ENCODE measurements at places on chromosomes 2 and 18.

- no peak for DNase-seq
These were observed 9.7 kb downstream of the PDCD1 start for GRCh38 chr2:241848761-241849615.

DNA sequence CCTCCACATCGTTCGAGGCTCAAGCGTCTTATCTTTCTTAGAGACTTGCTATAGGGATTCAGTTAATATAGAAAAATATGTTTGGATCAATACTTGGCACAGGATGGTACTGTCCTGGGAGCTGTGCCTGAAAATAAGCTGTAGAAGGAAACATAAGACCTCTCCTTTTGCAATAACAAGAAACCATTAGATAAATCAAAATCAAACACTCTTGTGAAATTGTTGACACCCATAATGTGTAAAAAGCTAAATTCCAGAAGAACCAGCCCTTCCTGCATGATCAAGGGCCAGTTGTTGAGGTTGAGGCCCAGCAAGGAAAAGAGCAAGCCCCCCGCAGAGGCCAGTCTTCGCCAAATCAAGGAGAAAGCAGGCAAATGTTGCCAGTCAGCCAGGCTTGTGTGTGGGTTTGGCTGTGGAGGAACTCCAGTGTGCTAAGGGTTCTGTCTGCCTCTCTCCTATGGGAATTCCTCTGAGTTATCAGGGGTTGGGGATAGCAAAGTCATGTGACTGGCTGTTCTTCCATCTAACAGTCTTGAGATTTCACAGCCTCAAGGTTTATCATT lies 185.7 kb downstream of the ACKR3 start:
- no peak for DNase-seq

DNA sequence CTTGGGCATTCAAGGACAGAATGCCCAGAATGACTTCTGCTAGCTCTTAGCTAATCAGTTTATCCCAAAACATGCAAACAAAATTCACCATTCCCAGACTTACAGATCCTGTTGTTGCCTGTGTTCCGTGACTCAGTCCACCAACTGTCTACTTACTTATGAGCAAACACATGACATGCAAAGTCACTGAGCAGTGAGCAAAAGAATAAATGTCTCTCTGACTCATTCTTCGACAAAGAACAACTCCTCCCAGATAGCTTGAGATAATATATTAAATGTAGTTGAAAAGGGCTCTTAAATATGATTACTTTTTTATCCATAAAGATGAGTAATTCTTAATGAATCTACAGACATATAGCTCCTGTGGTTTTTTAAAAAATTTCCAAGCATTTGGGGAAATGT lies 9.0 kb upstream of the CREG2 start:
- DNase-seq: no peak

GRCh38 chr2:194252127-194252526 lies 1404.9 kb upstream of the SLC39A10 start:
- no peak for DNase-seq

- no peak for DNase-seq
These were observed 15.5 kb downstream of the PTPN2 start for GRCh38 chr18:12868576-12868975.

DNA sequence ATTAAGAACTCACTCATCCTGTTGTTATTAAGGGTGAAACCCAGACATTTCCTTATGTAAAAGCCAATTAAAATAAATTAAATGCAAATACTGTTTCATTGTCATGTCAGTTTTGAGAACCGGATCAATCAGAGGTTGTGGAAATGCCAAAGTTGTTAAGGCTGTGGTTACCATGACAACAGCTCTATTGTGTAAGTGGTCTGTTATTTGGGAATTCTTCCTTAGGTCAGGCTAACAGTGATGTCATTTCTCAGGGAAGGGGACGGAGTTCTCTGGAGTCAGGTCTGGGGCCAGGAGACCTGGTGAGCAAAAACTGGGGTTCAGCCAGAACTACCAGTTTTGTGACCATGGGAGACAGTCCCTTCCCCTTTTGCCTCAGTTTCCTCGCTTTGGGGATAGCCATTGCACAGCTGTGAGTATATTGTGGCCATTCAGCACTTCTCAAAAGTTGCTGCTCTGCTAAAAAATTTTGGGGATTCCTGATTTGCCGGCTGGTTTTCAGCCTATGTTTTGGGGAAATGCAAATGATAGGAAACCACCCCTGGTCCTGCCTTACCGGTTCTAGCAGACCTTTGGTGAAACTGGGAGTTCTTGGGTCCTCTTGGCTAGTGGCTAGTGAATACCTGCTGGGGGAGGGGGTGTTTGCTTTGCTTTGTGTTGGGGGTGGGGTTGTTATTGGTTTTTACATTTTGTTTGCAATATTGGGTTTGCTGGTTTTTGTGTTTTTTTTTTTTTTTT lies 21.6 kb downstream of the HPCAL1 start:
- DNase-seq: no peak

DNA sequence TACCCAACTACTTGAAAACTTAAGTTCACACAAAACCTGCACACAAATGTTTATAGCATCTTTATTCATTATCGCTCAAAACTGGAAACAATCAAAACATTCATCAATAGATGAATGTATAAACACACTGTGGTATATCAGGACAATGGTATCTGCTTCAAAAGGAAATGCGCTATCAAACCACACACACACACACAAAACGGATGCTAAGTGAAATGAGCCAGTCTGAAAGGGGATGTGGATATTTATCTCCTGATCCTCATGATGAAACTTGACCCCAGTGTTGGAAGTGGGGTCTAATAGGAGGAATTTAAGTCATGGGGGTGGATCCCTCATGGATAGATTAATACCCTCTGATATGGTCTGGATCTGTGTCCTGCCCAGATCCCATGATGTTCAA lies 22.0 kb downstream of the PDCL3 start:
- DNase-seq: no peak
